Fibroblast of skin of right biceps (primary cell): ENCODE measurements at places on chromosomes 5 and 9.

- no peak for DNase-seq
Measured at GRCh38 chr5:118967059-118967508, 21.3 kb downstream of the DTWD2 start.

DNA sequence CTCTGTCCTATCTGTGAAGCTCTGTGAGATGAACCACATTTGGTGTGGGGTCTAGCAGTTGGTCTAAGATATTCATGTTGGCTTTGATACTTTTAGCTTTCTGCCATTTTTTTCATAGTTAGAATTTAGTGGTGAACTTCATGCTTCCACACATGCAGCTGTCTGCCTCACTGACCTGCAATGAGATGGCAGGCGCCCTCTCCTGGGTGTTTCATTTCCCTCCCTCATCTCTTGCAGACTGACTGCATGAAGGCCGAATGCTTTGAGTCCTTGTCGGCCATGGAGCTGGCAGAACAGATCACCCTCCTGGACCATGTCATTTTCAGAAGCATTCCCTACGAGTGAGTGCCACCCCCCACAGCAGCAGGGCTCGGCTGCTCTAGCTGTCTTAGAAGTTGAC is 26.1 kb upstream of the CKMT2 start:
- peak; percentile 6 for DNase-seq

DNA sequence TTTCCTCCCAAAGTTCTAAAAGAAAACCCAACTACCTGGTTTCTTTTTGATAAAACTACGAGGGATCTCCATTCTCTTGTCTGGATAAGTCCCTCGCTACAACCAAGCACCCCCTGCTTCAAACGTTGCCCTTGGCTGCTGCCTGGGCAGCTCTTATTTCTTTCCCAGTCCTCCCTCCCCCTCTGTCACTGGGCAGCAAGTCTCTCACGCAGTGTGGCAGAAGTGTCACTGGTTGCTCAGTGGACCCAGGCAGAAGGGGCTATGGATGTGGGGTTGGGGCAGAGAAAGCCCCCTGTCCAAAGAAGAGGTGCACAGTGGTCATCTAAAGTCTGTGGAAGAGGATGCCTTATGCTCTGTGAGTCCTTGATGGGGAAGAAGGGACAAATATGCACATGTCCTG is 7.2 kb upstream of the SMIM32 start:
- no peak for DNase-seq

GRCh38 chr9:78713614-78714405 is 416.9 kb downstream of the PSAT1 start:
- peak; percentile 97 for DNase-seq

DNA sequence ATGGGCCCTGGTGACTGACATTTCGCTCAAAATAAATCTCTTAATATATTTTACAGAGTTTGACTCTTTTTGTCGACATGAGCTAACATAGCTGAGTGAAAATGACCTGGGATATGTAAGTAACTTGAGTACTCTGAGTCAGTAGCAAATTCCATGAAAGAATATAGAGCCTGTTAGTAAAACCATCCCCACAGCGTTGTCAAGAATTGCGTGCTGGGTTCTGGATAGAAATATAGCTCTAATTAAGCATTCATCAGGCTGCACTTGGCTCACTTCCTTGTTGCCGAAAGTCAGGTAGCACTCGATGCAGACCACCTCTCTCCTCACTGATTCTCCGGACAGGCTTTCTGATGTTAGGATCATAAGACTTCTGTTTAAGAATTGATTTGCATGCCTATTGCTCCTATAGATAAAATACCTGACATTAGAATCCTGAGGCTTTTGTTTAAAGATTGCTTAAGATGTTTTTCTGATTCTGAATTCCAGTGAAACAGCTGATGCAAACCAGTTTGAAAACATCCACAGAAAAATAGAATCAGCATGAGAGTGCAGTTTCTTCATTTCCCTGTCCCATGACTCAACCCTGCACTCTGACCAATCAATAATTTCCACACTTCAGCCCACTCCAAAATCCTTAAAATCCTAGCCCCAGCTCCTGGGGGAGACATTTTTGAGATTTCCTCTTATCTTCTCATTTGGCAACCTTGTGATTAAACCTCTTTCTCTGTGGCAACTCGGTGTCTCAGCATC is 310.6 kb downstream of the DIRAS2 start:
- peak; percentile 65 for DNase-seq

GRCh38 chr5:95975703-95976102 is 14.1 kb upstream of the ELL2 start:
- DNase-seq = no peak

DNA sequence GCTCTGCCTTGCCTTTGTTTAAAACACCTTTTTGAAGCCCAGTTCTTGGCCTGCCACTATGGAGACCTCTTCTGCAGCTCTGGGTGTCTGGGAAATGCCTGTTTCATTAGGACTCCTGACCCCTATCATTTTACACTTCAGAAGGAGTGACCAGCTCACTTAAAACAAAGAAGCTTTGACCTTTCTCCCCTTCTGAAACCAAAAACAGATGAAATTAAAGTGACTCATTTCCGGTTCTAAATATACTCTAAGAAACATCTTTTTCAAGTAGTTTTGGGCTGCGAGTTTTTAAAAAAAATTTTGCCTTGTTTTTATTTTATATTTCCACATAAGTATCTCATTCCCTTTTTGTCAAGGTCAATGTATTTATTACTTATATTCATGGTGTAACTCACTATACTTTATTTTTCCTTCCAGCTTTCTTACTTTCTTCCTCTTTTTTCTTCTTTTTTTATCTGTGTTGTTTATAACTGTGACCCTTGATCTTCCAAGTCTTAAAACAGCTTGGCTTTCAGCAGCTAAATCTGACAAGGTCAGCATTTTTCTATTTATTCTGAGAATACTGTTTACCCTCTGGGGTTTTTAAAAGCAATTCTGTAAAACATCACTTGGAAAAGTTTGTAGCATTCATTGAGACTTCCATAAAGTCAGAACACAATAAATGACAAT is 672.9 kb downstream of the NR2F1-AS1 start:
- peak; percentile 25 for DNase-seq

DNA sequence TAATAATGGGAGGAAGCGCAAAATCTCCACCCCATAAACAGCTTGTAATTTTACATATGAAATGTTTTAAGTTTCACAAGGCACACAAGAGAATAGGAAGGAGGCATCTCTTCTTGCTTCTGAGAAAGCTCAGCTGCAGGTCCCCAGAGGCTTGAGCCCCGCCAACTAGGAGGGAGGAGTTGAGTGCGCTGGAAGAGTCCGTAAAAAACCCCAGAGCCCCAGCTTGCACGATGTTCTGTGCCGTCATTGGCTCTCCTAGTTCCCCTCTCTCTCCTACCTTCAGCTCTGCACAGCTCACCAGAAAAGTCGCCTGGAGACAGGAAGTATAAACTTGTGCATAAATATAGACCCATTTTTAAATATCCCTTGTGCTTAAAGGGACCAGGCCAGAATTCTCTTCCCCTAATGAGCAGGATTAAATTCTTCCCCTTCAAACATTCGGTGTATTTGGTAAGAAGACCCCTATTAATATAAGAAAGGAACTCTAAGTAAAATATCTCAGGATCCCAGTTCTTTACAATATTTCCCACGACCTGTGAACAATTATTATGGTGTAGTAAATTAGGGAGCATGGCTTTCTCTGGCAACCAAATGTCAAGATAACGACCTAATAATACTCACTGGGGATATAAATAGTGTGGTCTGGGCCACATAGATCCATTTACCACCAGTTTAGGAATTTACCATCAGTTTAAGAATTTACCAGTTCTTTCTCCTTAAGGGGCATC is 13.7 kb downstream of the GLRX start:
- DNase-seq = peak; percentile 71
